BE2C (cell line): ENCODE measurements at places on chromosomes 7 and 10.

- DNase-seq = no peak
Observed at GRCh38 chr10:73964743-73965142, 33.2 kb upstream of the VCL start.

DNA sequence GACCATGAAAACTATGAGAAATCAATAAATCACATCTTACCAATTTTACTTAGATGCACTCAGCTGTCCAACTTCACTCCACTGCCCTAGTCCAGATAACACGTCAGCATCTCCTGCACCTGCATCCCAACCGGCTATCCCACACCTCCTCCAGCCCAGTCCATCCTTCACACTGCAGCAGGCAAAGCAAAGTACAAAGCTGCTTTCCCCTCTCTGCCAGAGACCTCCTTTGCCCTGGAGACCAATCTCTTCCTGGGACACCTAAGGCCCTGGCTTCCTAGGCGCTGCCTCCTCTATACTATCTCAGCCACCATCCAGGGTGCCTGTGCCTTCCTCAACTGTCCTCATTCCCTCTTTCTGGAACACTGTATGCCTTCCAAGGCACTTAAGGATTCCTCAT lies 90.3 kb upstream of the DDC start:
- no peak for DNase-seq

DNA sequence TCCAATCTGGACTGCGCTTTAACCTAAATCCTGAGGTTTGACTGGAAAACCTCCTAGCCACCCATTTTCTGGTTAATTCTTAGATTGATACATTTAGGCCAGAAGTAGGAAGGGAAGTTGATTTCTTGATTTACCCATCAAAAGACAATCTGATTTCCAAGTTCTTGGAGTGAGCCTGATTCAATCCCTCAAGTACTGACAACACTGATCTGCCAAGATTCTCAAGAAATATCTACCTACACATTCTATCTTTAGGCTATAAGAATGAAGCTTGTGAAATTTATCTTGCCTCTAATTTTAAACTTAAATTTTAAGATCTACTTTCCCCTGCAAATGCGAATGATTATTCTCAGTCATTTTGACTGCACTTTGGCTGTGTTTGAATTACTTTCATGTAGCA lies 5.9 kb downstream of the TAS2R16 start:
- DNase-seq = no peak

DNA sequence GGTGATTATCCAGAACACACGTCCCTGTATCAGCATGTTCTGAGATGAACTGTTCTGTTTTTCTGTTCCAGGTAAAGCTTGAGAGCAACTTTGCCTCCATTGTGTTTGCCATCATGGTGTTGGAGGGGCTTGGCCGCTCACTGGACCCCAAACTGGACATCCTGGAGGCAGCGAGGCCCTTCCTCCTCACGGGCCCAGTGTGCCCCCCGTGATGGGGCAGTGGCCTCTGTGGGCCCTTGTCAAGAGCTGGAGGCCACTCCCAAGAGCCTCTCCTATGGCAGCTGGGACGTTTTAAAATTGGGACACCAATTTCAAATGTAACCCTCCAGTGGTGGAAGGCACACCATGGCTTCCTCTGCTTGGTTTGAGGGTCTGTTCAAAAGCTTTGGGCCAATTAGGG lies 1.9 kb upstream of the NDUFB2 start:
- no peak for DNase-seq

DNA sequence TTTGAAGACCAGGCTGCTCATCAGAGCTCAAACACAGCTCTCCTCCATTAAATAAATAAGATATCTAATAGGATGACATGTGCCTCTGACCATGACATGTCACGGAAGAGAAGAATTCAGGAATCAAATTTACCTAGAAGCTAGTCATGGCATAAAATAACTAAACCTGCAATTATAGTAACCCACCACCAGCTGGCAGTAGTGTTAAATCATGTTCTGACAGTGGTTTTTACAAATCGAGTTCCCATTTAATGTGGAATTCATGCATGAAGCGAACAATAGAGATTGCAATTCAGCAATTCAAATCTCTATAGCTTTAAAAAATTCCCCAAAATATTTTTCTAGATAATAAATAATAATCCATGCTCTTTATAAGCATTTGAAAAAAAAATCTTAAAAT lies 74.6 kb upstream of the IKZF1 start:
- no peak for DNase-seq

DNA sequence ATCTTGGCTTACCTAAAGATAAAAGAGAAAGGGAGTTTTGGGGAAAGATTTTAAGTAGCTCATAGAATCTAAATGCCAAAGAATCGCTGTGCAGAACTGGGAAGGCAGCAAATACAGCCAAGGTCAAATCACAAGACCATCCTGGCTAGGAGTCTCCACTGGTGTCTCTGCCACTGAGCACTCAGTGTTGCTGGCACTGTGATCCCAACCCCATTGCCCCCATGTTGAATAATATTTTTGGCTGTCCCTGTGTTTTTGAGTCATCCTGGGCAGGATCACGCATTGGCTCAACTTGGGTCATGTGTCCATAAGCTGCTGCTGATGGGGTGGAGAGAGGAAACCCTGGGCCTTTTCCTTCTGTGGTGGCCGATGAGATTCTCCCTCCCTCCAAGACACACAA lies 21.2 kb downstream of the TLX1 start:
- no peak for DNase-seq

- no peak for DNase-seq
Observed at GRCh38 chr10:69130251-69130650, 6.3 kb downstream of the VPS26A start.

GRCh38 chr10:115871855-115872254 lies 401.2 kb downstream of the GFRA1 start:
- DNase-seq = no peak

DNA sequence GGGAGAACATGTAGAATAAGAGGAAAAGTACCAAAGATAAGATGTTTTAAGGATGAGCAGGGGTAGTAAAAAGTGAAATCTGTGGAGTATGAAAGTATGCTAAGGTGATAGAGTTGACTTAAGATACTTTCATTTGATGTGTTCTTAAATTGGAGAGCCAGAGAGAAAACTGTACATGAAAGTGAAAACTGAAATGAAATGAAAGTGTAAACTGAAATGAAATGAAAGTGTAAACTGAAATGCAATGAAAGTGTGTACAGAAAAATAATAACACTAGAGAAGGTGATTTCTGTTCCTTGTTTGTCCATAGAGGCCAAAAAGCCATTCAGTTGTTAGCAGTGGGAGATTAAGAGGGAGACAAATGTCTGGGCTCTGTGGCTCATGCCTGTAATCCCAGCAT lies 17.5 kb downstream of the AHR start:
- DNase-seq = no peak

DNA sequence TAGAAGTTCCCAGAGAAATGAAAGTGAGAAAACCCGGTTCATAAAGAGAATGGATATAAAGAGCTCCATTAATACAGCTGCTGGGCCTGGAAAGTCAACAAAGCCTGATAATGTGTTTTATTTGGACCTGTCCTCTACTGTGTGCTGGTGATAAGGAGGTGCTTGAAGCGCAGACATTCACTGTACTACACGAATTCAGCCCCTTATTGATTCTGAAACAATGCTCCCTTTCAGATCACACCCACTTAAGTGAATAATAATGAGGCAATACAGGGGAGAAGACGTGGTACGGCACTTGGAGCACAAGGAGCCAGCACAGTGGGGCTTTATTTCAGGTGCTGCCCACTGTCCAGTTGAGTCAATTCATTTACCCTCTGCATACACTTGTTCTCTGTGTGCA lies 260.8 kb downstream of the FGFR2 start:
- no peak for DNase-seq

DNA sequence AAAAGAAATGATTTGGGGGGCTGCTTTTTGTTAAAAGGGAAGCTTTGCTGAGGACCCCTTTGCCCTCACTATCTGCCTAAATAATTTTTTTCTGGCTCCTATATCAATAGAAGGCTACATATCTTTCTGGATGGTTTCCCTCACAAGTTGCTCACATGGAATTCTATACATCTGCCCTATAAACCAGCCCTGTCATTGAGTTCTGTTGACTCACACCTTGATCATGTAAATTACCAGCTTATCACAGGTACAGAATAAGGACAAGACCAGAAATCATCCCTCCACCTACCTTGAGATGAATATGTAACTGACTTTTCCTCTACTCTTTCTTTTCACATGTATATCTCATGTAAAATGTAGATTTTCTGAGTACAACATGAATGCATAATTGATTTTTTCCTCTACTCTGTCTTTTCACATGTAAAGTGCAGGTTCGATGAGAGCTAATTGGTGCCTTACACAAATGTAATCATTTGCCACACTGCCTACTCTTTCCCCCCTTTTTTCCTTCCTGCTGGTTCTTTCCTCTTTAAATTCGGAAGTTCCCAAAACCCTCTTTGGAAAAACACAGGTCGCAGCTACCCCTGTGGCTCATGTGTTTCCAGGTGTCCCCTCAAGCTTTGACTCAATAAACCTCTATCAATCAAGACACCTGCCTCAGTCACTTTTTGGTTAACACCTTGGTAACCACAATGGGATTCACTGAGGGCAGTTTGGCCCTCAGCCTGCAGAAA lies 12.5 kb downstream of the CYP3A43 start:
- no peak for DNase-seq

- no peak for DNase-seq
Observed at GRCh38 chr7:123692471-123692877, 36.8 kb downstream of the LMOD2 start.

DNA sequence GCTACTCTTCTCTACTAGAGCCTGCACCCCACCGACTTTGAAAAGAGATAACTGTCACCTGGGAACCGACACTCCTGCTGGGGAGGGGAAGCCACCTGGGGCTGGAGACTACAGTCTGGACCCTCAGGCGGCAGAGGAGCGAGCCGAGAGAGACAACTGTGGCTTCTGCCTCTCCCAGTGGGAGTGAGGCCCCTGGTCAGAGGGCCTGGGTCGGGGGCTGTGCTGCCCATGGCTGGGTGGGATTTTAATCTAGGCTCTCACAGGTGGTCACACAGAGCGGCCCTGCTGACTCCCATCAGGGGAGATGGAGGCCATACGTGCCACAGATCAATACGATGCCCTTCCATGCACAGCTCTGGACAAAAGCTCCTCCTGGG lies 372.1 kb downstream of the DNAJB6 start:
- no peak for DNase-seq

- peak; percentile 32 for DNase-seq
Observed at GRCh38 chr7:119197877-119198527, 973.5 kb downstream of the ANKRD7 start.

DNA sequence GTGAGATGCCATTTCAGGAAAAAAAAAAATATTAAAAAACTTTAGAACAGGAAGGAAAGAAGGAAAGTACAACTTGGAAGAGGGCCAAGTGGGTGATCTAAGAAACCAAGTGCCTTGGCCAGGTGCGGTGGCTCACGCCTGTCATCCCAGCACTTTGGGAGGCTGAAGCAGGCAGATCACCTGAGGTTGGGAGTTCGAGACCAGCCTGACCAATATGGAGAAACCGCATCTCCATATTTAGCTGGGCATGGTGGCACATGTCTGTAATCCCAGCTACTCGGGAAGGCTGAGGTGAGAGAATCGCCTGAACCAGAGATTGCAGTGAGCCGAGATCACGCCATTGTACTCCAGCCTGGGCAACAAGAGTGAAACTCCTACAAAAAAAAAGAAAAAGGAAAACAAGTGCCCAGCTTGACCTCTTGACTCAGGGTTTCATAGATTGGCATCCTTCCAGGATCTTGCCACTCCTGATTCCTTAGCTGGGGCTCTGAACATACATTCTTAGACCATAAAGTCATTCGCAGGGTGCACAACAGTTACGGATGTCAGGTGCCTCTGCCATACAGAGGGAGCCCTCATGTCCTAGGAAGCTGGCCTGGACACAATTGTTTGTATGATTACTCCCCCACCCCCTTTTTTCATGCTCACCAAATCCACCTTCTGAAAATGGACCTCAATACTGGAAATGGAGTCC lies 2.1 kb upstream of the GUSB start:
- DNase-seq = no peak

- no peak for DNase-seq
Observed at GRCh38 chr7:155219947-155220769, 77.5 kb upstream of the INSIG1 start.

GRCh38 chr7:28128608-28129007 lies 52.0 kb downstream of the JAZF1 start:
- no peak for DNase-seq

DNA sequence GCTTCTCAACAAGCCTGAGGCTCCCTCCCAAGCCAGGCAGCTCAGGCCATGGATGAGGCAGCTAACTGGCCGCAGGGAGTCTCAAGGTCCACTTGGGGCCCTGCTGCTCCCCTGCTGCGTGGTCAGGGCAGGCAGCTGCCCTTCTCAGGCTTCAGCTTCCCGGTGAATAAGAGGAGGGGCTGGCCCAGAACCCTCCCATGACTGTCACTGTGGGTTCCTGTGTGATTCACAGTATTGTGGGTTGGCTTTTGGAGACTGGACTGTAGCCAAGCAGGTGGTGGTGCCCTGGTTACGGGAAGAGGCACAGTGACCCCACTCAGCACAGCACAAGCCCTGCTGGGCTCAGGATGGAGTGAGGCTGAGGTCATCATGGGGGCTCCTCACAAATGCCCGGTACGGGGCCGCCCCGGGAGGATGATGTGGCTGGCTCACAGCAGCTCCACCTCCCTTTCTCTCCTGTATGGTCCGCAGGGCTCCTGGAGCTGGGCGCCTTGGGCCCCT lies 189.8 kb downstream of the HECW1 start:
- no peak for DNase-seq

DNA sequence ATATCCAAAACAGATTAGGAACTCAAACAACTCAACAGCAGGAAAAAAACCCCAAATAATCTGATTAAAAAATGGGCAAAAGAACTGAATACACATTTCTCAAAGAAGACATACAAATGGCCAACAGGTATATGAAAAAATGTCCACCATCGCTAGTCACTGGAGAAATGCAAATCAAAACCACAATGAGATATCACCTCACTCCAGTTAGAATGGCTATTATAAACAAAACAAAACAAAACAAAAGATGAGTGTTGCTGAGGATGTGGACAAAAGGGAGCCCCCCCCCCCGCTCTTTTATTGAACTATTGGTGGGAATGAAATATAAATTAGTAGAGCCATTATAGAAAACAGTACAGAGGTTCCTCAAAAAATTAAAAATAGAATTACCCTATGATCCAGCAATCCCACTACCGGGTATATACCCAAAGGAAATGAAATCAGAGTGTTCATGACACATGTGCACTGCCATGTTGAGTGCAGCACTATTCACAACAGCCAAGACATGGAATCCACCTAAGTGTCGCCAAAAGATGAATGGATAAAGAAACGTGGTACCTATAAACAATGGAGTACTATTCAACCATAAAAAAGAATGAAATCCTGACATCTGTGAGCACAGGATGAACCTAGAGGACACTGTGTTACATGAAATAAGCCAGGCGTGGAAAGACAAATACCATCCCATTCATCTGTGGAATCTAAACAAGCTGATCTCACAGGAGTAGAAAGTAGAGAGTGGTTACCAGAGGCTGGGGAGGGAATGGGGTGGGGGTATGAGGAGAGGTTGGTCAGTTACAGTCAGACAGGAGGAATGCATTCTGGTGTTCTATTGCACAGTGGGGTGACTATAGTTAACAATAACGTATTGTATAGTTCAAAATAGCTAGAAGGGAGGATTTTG lies 78.1 kb upstream of the RHEB start:
- no peak for DNase-seq

- DNase-seq = no peak
Observed at GRCh38 chr10:124652701-124653100, 91.5 kb downstream of the FAM53B start.
